ENCODE measurements at places on chromosomes 1 and 21. TPM values are rescaled to one million over a fixed set of nuclear protein-coding genes. Genes with fewer than 3 reads are reported as not detected.

- no peak for DNase-seq
Measured at GRCh38 chr1:18536915-18537314, 56.2 kb downstream of the KLHDC7A start.

DNA sequence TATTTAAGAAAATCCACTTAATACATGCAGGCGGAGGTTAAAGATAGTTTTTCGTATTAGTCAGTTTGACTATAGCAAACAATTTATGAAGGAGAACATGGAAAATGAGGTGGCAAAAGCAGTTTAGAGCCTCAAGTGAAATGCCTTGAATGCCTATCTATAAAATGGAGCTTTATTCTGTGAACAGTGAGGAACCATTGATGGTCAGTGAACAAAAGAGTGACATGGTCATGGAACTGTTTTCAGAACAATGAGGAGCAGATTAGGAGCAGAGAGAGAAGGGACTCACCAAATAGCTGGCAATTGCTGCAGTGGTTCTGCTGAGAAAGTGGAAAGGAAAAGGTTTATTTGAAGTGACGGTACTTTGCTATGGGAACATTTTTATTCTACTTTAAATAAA lies 299.8 kb downstream of the DUSP10 start:
- DNase-seq = no peak

Gene FTCD
- 1.3 TPM for total RNA-seq

Gene RAP1GAP
- 157 TPM for total RNA-seq

- DNase-seq = peak; percentile 10
Measured at GRCh38 chr1:71046891-71047634, 553 bp downstream of the PTGER3 start.

- DNase-seq = no peak
Measured at GRCh38 chr1:205211839-205212536, 486 bp upstream of the DSTYK start.

GRCh38 chr1:6133146-6133895 lies 46.8 kb downstream of the CHD5 start:
- DNase-seq = no peak

DNA sequence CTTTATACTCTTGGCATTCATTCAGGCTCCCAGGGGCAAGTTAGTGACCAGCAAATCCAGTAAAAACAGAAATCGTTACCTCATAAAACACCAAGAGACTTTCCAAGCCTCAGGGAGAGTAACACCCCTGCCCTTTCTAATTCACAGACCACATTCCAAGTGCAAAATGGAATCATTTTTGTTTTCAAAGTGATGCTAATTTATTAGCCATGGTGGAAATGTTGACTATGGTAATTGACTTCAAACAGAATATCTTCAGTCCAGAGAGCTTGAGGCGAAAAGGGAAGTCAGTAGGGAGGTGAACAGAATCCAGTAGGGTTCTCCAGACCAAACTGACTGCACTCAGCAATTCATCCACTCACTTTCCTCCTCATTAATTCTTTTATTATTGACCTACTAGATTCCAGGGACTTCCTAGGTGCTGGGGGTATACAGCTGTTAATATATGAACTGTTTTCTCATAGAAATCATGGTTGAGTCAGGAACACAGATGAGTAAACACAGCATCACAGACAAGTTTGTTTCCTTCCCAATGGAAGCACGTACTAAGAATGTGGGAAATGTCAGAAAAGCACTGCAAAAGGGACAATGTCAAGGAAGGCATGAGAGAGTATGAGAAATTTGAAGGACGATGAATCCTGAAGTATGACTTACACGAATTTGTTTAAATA lies 388.5 kb upstream of the C1orf87 start:
- DNase-seq = no peak

DNA sequence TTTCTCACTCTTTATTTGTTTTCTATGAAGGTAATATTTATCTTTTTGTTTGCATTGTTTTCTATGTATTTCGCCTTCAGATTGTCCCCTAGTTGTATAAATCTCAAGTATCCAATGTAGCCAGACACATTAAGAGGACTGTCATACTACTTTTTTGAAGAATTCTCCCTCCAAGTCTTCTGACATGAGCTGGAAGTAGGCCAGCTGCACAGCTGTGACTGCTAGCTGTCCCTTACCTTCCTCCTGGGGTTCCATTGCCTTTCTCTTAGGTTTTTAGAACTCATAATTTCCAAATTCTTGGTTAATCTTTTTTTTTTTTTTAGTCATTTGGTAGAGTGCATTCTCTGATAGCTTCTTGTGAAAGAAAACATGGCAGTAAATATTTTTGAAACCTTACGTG lies 46.2 kb downstream of the MTR start:
- DNase-seq = no peak

- no peak for DNase-seq
Measured at GRCh38 chr1:18158714-18159113, 51.1 kb downstream of the IGSF21 start.

Gene INSRR
- 0.58 TPM for total RNA-seq

GRCh38 chr1:29469457-29469856 lies 233.1 kb downstream of the PTPRU start:
- no peak for DNase-seq

Gene GBP5
- total RNA-seq = 4.2 TPM

DNA sequence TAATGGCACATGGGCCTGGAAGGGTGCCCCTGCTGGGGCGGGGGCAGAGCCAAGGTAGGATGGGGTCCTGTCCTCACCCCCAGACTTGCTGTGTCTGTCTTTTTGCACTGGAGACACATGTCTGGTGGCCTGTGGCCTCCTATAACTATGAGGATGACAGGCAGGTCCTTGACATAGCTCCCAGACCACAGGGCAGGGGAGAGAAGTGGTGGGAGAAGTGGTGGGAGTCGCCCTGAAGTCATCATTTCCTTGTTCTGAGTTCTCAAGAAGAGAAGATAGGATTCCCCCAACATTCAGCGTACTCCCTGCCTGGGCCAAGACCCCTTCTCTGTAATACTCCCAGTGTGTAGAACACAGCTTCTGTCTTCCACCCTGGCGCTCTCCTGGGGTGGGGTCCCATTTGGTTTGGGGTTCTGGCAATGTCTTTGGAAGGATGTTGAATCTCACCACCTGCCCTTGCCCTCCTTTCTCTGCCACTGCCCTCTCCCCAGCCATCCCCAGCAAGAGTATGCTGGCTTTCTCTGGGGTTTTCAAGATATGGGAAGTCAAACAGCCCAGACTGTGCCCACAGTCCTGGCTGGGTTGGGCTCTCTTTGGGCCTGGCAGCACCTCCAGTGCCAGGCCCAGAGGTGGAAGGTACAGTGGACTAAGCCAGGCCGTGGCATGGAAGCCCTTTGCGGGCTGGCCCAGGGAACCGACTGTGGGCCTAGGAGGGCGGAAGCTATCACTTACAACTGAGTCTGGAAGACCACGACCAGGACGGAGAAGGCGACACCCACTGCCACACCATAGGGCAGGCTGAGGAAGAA lies 19.4 kb downstream of the SLC26A9 start:
- DNase-seq = no peak

DNA sequence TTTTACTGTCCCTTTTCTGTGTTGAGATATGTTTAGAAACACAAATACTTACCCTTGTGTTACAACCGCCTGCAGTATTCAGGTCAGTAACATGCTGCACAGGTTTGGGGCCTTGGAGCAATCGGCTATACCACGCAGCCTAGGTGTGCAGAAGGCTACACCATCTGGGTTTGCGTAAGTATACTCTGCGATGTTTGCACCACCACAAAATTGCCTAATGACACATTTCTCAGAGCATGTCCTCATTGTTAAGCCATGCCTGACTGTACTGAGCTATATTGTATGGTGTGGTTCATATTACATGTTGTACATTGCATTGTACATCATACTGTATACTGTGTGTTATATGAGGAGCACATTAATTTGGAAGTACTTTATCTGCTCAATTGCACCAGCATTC lies 247.4 kb downstream of the RHOU start:
- DNase-seq = no peak

DNA sequence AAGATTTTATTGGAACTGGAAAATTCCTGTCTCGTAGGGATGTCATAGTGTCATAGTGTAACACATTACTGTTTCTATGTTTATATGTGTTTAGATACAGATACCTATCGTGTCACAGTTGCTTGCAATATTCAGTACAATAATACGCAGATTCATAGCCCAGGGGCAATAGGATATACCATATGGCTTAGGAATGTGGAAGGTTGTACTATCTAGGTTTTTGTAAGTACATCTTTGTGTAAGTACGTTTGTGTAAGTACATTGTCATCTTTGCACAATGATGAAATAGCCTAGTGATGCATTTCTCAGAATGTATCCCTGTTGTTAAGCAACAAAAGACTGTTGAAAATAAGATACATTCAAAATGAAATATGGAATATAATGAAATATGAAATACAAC lies 68.9 kb downstream of the CAMTA1 start:
- DNase-seq = no peak

DNA sequence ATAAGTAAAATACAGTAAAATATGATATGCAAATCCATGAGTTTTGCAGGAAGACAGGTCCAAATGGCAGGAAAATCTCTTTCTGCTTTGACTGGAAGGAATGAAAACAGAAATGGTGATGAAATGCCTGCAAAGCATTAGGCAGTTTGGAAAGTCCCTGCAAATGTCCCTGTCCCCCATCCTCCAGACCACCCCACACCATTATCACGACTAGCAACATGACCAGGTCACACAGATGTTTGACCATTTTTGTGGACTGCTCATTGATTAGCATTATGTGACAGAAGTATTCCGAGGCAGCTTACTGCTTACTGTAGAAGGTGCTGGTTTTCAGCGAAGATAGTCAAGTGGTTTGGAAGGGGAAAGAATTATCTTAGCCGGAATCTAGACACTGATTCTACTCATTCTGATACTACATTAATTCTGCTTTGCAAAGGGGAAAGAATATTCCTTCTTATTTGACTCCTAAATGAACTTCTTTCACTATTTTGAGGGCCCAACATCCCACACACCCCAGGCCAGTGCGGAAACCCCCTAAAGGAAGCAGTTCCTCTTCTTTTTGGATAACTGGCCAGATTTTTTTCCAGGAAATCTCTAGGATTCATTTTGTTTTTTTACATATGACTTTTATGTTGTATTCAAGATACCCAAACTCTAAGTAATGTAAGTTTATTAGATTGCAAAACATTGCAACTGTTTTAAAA lies 9.5 kb upstream of the CR2 start:
- no peak for DNase-seq

DNA sequence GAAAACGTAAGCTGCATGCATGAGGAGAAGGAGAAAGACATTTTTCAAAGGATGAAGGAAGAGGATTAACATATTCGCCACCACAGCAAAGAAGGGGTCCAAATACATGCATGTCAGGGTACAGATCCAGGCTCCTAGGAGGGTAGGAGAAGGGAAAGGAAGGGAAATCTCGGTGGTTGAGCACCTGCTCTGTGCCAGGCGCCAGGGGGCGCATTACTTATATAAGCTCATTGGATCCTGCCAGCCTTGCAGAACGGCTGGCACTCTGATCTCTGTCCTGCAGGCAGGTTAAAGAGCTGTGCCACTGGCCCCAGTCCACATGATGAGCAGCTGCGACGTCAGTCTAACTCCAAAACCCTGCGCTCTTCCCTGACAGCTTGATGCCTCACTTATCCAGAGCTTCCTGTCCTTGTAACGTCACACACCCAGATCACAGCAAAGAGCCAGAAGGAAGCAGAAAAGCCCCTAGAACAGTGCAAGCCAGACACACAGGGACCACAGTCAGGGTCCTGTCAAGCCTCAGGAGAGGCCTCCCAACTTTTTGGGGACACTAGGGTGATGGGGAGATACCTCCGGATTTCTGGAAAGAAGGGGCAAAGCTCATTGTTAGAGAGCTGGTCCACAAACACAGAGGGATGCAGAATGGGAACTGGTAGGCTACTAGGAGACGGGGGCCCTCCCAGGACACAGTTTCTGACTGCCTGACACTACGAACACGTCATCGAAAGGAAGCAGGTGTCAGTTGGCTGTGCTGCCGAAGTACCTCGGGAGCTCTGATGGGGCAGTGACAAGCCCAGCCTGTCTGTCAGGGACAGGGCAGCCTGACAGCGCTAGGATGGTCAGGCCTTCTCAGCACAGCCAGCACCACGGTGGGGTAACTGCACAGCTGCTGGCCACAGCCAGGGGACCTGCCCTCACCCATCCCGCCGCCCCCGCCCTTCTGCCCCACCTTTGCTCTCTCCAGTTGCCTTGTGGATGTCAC lies 99.1 kb downstream of the BEND5 start:
- DNase-seq = peak; percentile 79

DNA sequence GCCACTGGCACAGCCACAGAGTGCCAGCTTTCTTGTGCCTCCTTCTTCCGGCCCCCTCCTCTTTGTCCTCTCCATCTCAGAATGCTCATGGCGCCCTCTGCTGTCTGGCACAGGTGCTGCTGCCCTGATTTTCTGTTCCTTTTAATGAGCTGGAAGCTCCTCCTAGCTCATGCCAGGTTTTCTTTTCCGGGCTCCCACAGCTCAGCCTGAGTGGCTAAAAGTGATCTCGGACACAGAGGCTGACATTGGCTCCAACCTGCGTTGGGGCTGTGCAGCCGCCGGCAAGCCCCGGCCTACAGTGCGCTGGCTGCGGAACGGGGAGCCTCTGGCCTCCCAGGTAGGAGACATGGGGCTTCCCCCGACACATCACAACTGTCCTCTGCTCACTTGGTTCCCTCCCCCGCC lies 18.7 kb downstream of the CNTN2 start:
- DNase-seq = peak; percentile 74
